ENCODE measurements at places on chromosomes 11 and 22.

DNA sequence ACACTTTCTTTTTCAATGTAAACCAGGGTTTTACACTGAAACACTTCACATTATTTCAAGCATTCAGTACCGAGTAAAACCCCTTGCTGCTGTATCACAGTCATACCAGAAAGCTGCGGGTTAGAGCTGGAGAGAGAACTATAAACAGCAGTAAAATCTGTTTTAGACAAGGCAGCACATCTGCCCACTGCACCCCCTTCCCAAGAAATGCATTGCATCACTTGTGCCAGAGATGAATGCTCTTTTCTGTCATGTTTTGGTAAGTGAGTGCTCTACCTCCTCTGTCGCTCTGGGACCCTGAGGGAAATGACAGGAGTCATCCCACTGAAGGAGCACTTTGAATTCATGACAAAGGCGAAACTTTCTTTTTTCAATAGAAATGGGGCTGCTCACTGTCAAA is 107.2 kb downstream of the MAML2 start:
- no peak for DNase-seq

GRCh38 chr22:29451863-29452262 is 13.5 kb downstream of the RFPL1 start:
- DNase-seq = no peak

GRCh38 chr11:128644576-128644975 is 49.3 kb upstream of the FLI1 start:
- DNase-seq = no peak

GRCh38 chr22:49192180-49192856 is 635.4 kb downstream of the BRD1 start:
- no peak for DNase-seq

DNA sequence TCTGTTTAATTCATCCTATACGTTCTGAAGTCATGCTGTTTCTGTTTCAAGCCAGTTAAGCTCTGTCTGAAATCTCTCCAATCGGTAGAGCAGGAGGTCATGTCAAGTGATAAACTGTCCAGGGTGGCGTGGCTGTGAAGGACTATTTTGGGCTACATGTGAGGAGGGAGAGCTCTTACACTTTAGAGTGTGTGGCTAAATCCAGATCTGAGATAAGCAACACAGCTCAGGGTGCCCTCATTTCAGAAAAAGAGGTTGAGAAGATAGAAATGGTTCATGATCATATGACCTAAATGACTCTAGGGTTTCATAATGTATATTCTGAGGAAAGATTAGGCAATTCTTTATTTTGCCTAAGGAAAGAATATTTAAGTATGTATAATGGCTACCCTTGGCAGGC is 8.4 kb downstream of the BLID start:
- DNase-seq = no peak

GRCh38 chr11:1846453-1846932 is 6.4 kb upstream of the LSP1 start:
- no peak for DNase-seq

- DNase-seq = no peak
Measured at GRCh38 chr22:36561291-36561811, 32.4 kb upstream of the EIF3D start.

DNA sequence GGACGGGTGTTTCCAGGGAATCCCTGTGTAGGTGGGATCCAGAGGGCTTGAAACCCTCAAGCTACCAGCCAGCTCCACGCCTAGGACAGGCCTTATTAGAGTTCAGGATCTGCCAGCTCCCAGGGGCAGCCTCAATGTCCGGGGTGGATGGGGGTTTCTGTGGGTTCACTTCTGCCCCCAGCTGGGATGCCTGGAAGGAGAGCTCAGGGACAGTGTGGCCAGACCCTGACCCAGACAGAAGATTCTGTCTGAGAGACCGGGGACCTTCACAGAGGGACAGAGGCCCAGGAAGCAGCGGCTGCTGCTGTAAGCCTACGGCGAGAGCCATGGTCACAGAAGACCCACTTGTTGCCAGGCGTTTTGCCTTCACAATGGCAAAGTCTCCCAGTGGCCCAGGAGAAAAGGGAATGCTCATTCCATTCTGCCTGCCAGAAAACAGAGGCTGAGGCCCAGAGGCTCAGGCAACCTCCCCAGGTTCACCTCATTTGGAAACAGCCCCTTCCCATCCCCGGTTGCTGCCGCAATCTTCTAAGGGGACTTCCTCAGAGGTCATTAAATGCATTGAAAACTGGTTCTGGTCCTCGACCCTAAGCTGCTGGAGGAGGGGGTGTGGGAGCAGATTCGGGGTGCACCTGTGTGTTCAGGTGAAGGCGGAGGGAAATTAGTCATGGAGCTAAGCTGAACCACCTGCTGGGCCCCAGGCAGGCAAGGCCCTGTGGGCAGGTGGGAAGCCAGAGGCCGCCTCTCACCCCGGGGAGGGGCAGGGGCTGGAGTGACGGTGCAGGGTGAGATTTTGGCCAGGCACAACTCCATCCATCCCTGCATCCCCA is 4.9 kb upstream of the KRTAP5-6 start:
- no peak for DNase-seq

DNA sequence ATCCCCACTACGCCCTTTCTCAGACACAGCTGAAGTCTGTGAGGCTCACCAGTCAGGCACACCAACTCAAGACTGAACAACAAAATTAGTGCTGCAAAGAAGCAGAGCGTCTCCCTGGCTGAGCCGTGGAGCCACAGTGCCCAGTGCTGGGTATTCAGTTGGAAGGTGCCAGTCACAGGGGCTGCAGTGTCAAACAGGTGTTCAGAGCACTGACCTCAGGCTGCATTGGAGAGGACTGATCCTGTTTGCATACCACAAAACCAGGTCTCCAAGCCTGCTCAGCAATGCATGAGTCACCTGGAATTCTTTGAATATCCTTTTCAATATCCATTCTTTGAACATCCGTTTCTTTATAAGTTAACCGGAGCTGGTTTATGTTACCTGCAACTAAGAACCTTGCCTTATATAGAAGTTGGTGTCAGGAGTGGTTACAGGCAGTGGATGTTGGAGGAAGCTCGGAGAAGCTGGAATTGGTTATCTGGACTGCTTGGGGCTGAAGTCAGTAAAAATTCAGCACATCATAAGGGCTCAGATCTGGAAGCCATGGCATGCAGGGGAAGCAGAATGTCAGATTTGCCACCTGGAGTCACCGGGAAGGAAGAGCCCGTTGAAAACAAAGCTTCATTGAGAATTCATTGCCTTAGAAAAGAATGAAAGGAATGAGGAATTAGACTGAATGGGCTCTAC is 30.3 kb downstream of the PDGFB start:
- no peak for DNase-seq

DNA sequence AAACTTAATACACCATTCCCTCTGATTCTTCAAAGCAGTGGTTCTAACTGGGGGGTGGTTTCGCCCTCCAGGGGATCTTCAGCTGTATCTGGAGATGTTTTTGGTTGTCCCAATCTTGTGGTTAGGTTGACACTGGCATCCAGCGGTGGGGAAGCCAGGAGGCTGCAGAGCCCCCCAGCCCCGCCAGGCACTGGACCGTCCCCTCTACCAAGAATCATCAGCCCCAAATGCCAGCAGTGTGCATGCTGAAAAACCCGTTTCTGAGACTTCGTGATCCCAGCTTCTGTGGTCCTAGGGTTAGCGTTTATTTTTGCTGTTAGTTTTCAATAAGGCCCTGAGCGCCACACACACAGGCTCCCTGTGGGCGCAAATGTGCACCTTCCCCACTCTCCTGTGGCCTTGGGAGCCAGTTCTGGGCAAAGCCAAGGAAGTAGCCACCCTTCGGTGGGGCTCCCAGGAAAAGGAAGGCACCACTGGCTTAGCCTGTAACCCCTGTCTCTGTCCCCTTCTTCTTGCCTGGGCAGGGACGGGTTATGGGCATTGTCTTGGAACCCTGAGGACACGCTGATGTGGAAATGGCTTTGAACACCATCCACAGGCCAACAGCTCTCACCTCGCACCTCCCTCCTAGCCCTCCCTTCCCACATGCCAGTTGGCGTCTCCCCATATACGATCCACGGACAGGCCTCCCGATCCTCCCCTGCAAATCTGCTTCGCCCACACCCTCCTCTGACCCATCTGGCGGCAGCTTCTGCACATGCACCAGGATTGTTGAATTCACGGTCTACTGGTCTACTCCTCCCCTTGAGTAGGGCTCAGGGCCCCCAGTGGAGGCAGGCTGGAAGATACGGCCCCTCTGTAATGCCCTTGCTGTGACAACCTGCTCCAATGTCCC is 71.4 kb upstream of the CCND1 start:
- DNase-seq = no peak

DNA sequence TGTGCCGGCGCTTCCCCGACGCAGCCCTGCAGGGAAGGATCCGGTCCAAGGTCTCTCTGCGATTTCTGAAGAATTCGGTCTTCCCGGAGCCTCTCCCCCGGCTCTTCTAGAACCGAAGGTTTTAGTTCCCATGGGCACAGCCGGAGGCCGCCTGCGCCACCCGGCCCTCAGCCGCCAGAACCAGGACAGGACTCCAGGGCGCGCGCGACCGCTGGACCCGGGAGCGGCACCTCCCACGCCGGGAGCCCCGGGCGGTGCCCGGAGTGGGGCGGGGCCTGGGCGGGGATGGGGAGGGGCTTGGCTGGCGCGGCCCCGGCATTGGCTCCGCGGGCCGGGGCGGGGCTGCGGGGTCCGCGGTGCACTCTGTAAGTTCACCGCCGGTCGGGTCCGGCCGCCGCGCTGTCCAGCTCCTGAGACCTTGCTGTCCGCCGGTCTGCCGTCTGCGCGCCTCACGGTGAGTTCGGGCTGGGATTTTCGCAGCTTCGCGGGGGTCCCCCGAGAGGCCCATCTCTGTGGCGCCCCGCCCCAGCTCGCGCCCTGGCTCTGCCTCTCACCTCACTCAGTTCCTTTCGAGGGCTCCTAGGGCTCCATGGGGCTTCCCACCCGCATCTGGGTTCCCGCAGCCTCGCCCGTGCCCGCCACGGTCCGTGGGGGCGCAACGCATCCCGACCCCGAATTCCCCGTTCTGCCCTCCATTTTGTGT is at the start of gene CDC42EP2:
CDC42EP2 (plus strand) TSS at position 366 of the 703 bp plus-strand sequence. CDS start 6,033 bp downstream, outside the sequence.
- DNase-seq = no peak

DNA sequence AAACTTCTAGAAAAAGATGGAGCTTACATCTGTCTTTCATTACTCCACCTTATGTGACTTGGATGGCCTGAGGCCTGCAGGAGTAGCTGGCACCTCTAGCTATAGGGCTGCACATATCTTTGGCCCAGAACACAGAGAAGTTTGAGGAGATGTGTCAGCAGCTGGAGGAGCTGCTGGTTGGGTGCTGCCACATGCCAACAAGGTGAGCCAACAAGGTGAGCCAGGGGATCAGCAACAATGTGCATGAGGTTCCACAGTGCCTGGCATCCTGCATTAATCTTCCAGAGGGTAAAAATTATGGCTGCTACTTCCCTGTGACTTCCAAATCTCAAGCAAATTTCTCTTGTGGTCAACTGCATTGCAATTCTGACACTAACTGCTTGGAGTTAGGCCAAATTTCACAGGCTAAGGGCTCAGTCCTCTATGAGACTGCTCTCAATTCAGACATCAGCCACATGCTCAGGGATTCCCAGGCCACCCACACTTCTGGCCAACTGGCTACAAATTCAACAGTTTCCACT is 16.0 kb downstream of the RBM7 start:
- no peak for DNase-seq
